ENCODE measurements at places on chromosomes 16 and 17. TPM values are rescaled to one million over a fixed set of nuclear protein-coding genes. Genes with fewer than 3 reads are reported as not detected.

The CD300LB gene
- polyA plus RNA-seq = 0.39 TPM

The KRTAP2-1 gene
- polyA plus RNA-seq = not detected

The CX3CL1 gene
- not detected for polyA plus RNA-seq

The CPHXL2 gene
- polyA plus RNA-seq = not detected

The CCL4 gene
- polyA plus RNA-seq = 7.5 TPM

The FBXO39 gene
- 0.12 TPM for polyA plus RNA-seq

The CHST5 gene
- polyA plus RNA-seq = not detected

The TMEM220 gene
- polyA plus RNA-seq = 2.5 TPM

The CMIP gene
- 30.4 TPM for polyA plus RNA-seq

The NME4 gene
- 61.9 TPM for polyA plus RNA-seq

The HEXIM2 gene
- 3.7 TPM for polyA plus RNA-seq

The CD300A gene
- 5.7 TPM for polyA plus RNA-seq

The TGFB1I1 gene
- polyA plus RNA-seq = 0.16 TPM

The PNMT gene
- polyA plus RNA-seq = 0.87 TPM

The RGS11 gene
- 0.12 TPM for polyA plus RNA-seq

The TEX14 gene
- 0.10 TPM for polyA plus RNA-seq

The TP53TG3C gene
- not detected for polyA plus RNA-seq

The KCNH4 gene
- polyA plus RNA-seq = 1.0 TPM

The ATAD5 gene
- polyA plus RNA-seq = 1.2 TPM

The FSCN2 gene
- polyA plus RNA-seq = 12.0 TPM

The LRRC46 gene
- 1.6 TPM for polyA plus RNA-seq

The CCL18 gene
- polyA plus RNA-seq = not detected

The TAT gene
- not detected for polyA plus RNA-seq

The SMG6 gene
- polyA plus RNA-seq = 7.7 TPM

The BCAR1 gene
- polyA plus RNA-seq = not detected

The KRT12 gene
- not detected for polyA plus RNA-seq

The IKZF3 gene
- polyA plus RNA-seq = 63.0 TPM

The NPTX1 gene
- 0.07 TPM for polyA plus RNA-seq

The PRCD gene
- 10.5 TPM for polyA plus RNA-seq

The TEX19 gene
- not detected for polyA plus RNA-seq

The WFIKKN1 gene
- polyA plus RNA-seq = 0.53 TPM

The NPW gene
- 0.36 TPM for polyA plus RNA-seq

The GCGR gene
- polyA plus RNA-seq = not detected

The P3H4 gene
- polyA plus RNA-seq = 1.3 TPM

The CTRB1 gene
- polyA plus RNA-seq = not detected

The PDILT gene
- polyA plus RNA-seq = not detected

The SLC13A2 gene
- not detected for polyA plus RNA-seq

The CTRL gene
- 17.8 TPM for polyA plus RNA-seq

The RAMP2 gene
- not detected for polyA plus RNA-seq

The DCAKD gene
- 31.5 TPM for polyA plus RNA-seq

The HBZ gene
- not detected for polyA plus RNA-seq

The PPY gene
- polyA plus RNA-seq = not detected

The ZNF624 gene
- 2.2 TPM for polyA plus RNA-seq

The TCAP gene
- 5.2 TPM for polyA plus RNA-seq

The PHOSPHO1 gene
- not detected for polyA plus RNA-seq

The HS3ST4 gene
- polyA plus RNA-seq = not detected

The CCT6B gene
- polyA plus RNA-seq = 0.82 TPM

The AOC2 gene
- polyA plus RNA-seq = 2.6 TPM

The MARVELD3 gene
- polyA plus RNA-seq = not detected

The TOX3 gene
- not detected for polyA plus RNA-seq

The ZG16B gene
- polyA plus RNA-seq = not detected

The SPG7 gene
- polyA plus RNA-seq = 239 TPM

The CCL1 gene
- polyA plus RNA-seq = not detected

The CCL17 gene
- not detected for polyA plus RNA-seq

The CA5A gene
- polyA plus RNA-seq = not detected

The FOXF1 gene
- polyA plus RNA-seq = not detected

The CMTM2 gene
- not detected for polyA plus RNA-seq
